ENCODE measurements at places on chromosomes 7 and 10.

DNA sequence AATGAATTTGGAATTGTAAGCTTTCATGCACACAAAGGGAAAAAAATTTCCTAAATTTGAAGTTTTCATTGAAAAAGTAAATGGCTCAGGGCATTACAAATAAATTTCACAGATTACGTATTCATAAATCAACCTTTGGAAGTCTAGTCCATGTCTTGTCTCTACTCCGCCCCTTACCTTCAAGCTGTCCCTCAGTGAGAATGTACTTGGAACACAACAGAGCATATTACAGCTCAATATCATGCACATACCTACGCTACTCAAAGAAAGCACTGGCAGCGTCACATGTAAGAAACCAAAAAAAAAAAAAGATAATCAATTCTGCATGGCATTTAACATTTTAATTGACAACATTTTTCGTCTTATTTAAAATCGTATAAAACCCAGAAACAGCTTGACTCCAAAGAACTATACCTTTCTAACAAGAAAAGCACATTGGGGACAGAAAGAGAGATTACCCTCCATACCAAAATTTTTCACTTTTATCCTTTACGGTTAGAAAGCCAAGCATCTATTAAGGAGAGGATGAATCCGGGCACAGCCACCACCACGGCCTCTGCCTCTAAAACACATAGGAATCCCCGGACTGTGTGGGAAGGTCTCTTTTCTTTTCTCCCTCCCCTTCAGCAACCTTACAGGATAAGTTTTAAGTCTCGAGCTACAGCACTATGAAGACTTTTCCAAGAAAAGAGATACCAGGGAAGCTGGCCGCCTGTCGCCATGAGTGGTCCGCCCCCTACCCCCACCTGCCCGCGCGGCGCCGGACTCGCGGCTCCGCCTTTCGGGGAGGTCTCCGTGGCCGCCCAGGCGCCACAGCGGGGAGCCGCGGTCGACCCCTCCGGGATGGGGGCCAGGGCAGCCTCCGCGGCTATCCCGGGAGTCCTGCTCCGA is 1.1 kb downstream of the JMJD1C start:
- DNase-seq, result no peak

DNA sequence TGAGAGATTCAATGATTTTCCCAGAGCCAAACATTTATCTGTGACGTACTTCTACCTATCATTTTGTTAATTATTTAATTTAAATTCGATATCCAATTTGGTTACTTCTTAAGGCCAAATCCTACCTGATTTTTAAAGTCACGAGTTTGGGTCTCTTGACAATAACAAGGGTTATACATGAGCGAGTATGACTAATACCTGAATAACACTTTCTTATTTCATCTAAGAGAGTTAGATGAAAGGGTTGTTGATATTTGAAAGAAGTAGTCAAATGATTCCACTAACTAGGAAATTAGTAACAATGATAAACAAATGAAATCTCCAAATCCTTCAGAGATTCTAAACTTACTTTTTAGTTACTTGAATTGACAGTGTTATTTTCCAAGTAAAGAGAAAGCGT is 1086.9 kb downstream of the XPNPEP1 start:
- no peak for DNase-seq

GRCh38 chr10:69321039-69321715 is 42.9 kb downstream of the HK1 start:
- DNase-seq, result no peak

- DNase-seq, result no peak
These were observed 37.2 kb downstream of the DLG5 start for GRCh38 chr10:77889277-77889903.

GRCh38 chr10:4353059-4353655 is 472.9 kb upstream of the AKR1E2 start:
- DNase-seq, result no peak

- no peak for DNase-seq
These were observed 16.8 kb downstream of the ATP6V1F start for GRCh38 chr7:128879461-128879938.

DNA sequence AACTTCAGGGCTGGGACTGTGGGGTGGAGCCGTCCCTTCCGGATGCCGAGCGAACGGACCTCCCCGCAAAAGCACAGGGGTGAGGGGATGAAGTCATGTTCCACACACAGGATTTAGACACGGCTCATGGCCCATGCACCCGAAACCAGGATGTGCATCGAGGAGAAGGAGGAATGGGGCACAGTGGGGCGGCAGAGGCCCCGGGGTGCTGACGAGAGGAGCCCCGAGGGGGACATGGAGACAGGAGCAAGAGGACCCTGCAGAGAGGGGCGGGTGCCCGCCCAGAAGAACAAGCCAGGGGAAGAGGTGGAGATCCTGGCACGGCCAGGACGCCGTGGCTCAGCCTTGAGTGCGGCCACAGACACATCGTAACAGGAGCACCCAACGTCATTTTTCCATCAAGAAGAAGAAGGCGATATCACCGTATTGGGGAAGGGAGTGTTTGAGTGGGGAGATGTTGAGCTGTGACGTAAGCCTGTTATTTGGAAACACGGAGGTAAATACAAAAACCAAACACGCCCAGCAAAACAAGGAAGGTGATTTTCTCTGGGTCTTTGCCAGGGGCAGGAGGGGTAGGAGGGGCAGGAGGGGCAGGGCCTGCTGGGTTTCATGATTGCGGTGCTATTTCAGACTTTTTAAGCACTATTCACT is 25.3 kb upstream of the FOXL3 start:
- DNase-seq, result no peak

DNA sequence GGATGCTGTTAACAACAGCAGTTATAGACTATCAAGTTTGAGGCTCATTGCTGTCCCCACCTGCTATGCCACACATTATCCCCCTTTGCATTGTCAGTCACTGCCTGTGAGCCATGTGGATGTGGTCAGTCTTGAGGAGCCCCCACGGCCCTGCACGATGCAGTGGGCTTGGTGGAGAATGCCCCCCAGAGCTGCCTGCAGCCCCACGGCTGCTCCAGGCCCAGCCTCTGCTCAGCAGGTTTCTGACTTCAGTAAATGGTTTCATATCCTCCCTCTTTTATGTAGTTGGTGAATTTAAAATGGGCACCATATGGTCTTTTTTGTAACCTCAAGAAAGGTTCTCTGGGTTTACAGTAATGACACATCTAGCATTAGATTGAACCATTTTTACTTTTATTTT is 164.1 kb downstream of the EBF3 start:
- no peak for DNase-seq

DNA sequence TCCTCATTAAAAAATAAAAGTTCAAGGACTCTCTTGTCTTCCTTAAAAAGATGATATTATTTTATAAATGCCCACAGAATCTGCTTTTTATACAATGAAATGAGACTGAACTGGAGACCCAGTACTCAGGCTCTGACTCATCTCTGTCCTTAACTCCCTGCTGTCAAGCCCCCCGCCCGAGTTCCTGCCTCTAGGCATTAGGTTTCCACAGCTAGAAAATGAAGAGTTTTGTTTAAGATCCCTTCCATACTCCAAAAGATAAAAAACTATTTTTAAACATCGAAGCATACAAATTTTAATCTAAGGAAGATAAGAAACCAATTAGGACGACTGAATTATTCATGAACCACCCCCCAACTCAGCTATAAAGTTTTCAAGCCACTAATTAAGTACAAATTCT is 97.7 kb upstream of the FEZF1 start:
- DNase-seq, result no peak

DNA sequence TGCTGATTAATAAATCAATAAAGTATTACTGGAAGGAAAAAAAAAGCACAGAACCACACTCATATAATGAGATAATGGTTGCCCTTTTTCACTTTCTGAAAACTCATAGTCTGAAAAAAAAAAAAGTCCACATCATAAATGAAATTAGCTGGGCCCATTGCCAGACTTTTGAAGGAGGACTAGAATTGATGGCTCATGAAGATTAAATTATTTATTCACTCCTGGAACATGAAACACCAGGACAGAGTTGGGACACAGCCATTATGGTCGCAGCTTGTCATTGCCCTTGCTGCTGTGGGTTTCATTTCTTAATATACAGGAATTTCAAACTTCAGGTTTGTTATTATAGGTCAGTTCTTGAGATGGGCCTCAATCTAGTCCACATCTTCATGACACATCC is 91.9 kb downstream of the CNTNAP2 start:
- DNase-seq, result no peak

- DNase-seq, result no peak
These were observed 164.5 kb upstream of the SMIM30 start for GRCh38 chr7:113282875-113283274.

DNA sequence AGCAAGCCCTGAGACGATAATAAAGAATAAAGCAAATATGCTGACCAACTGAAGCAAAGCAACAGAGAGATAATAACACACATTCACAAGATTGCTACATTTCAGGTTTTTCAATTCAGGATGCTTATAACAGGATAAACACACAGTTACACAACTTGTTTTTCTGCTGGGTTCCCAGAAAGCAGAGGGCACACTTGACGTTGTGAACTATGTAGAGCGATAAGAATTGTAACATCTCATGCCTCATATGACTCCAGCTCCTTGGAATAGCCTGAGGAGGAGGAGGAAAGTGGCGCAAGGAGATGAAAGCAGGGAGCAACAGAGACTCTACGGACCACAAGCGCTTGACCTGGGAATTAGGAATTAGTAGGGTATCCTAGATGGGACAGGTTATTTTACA is 201.7 kb downstream of the SKAP2 start:
- no peak for DNase-seq

GRCh38 chr7:101916041-101916800 is 98.8 kb downstream of the CUX1 start:
- DNase-seq, result no peak

- no peak for DNase-seq
These were observed 222.4 kb upstream of the PFKP start for GRCh38 chr10:2844925-2845324.

GRCh38 chr7:17009007-17009719 is 127.4 kb upstream of the AGR3 start:
- DNase-seq, result no peak

DNA sequence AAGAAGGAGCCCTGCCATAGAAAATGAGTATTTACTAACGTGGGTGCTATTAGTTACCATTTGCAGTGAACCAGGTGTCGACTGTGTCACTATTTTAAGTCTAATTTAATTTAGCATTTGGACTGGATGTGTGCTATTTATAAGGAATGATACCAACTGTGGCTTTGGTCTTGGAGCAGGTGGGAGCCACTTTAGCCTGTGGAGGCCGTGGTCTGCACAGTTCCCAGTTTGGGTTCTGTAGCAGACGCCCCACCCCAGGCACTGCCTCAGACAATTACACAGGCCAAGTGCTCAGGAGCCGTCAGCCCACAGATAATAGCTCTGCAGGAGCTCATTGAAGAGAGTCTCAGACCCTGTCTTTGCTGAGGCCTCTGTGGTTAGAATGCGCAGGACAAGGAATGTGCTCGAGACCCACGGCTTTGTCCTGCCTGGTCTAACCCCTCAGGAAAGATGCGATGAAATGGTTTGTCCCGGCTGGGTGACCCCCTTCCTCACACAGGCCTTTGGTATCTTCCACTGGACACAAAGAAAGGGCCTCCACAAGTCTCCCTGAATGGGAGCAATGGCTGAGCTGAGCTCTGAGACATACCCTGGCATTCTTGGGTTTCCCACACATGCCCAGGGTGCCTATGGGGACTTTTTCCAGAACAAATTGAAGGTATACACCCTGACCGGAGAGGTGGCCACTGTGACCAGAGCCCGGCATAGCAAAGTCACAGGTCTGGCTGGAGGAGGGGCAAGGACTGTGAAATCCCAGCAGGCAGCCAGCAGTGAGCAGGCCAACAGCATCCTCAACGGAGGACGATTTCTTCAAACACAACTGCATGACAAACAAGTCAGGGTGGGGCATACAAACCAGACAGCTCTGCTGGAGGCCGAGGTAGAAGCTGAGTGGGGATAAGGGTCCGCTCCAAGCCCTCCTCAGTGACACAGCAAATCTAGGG is 251.2 kb downstream of the ARHGAP12 start:
- no peak for DNase-seq

GRCh38 chr7:78022165-78022564 is 223.6 kb downstream of the PHTF2 start:
- DNase-seq, result no peak

DNA sequence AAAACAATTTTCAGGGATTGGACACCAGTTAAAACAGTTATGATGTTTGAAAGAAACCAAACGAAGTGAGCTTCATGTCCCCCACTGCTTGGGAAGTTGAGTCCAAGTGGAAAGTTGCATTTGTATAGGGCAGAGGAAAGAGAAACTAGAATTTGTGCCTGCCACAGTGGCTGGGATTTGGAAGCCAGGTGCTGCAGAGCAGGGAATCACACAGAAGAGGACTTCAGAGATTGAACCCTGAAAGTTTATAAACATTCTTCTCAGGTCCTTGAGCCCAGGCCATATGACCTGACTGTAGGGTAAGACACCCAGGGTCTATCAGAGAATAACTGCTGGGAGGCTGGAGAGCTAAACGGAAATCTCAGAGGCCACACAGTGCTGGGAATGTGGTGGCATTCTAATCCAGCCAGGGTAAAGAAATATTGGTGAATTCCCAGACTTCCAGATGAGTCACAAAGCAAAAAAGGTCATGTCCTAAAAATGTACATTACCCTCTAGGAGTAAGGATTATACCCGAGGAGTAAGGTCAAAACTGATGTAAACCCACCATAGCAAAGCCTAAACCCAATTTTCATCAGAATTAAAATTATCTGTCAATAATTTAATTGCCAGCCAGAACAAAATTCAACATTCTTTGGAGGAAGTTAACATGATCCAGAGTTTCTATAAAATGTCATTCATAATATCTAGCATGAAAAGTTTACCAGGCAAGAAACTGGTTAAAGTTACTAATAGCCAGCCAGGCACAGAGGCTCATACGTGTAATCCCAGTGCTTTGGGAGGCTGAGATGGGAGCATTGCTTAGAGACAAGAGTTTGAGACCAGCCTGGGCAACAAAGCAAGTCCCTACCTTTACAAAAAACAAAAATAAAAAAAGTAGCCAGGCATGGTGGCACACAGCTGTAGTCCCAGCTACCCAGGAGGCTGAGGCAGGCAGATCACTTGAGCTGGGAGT is 31.2 kb downstream of the TOMM7 start:
- DNase-seq, result no peak

DNA sequence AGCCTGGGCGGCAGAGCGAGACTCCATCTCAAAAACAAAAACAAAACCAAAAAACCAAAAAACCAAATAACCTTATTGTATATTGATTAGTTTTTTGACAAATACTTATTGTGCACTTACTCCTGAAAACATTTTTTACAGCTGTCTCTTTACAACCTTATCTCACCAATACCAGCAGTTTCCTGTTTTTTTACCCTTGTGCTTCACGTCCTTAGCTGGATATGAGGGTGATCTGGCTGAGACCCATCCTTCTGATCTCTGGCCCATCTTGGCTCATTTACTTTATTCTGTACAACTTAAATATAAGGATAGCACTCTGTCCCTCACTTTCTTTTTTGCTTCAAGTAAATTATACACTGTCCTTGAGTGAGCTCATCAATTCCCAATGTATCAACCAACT is 104.6 kb upstream of the DNAJB12 start:
- no peak for DNase-seq

DNA sequence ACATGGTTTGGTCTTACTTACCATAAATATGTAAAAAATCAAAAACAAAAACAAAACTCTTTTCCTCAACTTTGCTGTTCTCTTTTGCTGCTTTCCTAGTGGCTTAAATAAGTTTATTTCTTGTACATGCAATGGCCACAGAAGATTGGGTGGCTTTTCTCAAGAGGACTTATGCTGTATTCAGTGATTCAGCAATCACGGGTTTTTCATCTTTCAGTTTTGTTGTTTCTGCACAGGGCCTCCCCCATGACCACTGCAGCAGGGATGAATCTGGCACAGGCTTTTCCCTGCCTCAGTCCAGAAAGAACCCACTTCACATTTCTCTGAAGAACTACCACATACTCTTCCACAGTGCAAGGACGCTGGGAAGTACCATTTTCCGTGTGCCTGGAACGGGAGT is 355.0 kb downstream of the RNLS start:
- DNase-seq, result no peak

- no peak for DNase-seq
These were observed 306.2 kb downstream of the PTPRN2 start for GRCh38 chr7:158281441-158281840.

All from stimulated activated CD8-positive, alpha-beta memory T cell treated with anti-CD3 and anti-CD28 coated beads, Interleukin-4, amount 100 ng/mL, for 1 hour (primary cell).